ENCODE measurements at places on chromosomes 3 and 15.

DNA sequence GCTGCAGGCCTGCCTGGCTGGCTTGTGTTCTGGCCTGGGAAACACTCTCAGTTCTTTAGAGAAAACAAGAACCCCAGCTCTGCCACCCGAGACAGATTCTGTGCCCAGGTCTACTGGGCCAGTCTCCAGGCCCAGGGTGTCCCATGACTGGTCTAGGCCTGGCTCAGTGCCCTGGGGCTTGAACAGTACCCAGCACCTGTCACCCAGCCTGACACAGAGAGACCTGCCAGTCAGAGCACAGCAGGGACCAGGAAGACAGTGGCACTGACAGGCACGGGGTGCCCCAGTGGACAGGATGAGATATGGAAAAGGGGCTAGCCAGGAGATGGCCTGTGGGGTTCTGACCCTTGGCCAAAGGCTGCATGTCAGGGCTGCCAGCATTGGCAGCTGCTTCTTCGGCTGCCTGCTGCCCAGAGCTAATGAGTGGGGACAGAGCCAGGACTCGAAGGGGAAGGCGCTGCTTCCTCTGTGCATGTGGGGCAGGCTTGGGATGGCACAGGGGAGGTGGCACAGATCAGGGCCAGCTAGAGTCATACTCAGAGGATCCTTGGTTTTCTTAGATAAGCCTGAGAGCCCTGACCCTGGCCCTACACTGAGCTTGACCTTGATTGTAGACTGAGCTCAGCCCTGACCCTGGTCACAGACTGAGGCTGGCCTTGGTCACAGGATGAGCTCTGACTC is 15.1 kb downstream of the CCDC33 start:
- DNase-seq = no peak

GRCh38 chr3:146307456-146307725 is 56.5 kb upstream of the PLSCR4 start:
- no peak for DNase-seq

GRCh38 chr3:187183210-187183862 is 13.9 kb upstream of the RTP1 start:
- peak; percentile 39 for DNase-seq

GRCh38 chr3:57108684-57109083 is 48.2 kb downstream of the SPATA12 start:
- DNase-seq = no peak

DNA sequence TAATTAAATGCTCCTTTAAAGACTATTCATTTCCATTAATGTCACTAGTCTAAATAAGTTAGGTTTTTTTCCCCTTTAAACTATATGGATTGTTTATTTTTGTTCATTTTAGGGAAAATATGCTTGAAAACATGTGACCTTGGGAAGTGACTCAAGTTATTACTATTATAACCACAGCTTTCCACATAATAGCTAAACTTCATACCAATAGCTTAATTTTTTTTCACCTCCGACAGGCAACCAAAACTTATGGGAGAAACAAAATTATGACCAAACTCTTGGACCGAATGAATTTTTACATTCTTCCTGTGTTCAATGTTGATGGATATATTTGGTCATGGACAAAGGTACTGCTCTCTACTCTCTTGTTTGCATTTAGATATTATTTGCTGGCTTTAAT is 16.2 kb downstream of the CPA3 start:
- no peak for DNase-seq

DNA sequence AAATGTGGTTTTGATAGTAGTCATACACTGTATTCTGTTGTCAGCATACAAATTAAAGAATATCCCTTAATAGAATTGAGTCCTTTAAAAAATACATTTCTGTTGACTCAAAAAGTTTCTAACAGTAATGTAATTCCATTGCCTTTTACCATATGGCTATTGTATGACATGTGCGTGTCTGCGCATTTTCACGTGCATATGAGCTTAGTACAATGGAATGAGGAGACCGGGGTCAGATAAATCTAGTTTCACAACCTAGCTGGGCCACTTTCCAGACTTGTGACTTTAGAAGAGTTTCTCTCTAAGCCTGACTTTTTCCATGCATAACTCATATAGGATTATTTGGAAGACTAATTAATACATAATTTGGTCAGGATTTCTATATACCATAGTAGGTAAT is 38.7 kb downstream of the ZBTB38 start:
- no peak for DNase-seq

DNA sequence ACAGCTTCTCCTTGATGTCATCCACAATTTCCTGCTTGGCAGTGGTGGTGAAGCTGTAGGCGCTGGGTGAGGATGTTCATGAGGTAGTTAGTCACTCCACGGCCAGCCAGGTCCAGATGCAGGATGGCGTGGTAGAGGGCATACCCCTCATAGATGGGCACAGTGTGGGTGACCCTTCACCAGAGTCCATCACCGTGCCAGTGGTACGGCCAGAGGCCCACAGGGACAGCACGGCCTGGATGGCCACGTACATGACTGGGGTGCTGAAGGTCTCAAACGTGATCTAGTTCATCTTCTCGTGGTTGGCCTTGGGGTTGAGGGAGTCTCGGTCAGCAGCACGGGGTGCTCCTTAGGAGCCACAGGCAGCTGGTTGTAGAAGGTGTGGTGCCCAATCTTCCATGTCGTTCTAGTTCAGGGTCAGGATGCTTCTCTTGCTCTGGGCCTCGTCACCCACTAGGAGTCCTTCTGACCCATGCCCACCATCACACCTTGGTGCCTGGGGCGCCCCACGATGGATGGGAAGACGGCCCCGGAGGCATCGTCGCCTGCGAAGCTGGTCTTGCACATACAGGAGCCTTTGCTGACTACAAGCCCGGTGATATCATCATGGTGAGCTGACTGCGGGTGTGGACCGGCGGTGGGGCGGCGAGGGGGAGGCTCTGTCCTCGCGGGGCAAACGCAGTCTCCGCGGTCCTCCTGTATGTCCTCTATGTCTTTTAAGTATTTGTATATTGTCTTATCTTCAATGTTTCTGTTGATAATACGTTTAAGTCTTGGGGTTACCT is 1119.0 kb downstream of the NAALADL2 start:
- no peak for DNase-seq

DNA sequence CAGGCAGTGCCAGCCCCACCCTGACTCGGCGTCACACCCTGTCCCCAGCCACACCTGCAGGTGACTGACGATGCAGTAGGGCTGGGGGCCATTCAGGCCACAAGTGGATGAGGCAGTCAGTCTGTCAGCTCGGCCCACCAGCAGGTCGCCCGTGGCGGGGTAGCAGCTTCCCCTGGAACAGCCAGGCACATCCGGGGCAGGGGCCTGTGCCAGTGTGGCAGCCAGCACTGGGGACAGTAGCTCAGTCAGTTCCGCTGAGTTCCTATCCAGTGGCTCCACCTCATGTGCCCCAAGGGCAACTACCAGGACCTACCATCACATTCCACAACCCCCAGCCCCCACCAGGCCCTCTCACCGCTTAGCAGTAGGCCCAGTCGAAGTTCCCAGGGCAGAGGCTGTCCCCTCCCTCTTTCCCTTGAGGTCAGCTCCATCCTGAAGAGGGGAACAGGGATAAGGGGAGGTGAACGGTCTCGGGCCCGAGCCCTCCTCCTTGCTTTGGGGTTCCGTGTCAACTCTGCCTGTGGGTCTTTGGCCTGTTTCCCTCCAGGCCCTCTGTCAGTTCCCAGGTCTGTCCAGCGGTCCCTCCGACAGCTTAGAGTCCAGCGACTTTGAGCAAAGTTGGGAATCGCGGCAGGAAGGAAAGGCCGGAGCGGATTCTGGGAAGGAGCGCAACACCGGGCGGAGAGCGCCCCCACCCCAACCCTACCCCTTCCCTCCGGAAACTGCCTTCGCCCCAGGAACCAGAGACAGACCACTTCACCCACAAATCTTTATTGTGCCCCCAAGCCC is at the start of gene LAMB2:
TSS of gene LAMB2 (minus strand) at position 614 of the 789 bp plus-strand sequence. CDS start at position 431, 183 bp downstream.
- no peak for DNase-seq

GRCh38 chr3:169641167-169641566 is 22.3 kb downstream of the MECOM start:
- DNase-seq = no peak

- DNase-seq = no peak
These were observed 2.5 kb downstream of the MYH15 start for GRCh38 chr3:108507902-108508301.

DNA sequence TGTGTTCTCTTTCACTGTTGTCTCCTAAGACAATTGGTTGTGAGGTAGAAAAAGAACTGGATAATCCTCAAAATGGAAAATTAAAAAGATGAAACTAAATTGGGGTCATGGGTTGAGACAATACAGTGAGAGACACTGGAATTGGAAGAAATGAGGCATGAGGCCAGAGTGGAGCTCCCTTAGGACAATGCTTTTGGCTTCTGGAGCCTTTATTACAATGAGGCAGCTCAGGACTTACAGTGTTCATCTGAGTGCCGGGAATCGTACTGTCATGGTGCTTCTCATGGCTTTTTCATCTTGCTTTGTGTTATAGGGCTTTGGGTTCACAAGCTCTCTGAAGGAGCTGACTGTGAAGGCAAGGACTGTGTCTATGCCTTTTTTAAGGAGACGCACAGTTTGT is 293.5 kb downstream of the SOX2 start:
- no peak for DNase-seq

DNA sequence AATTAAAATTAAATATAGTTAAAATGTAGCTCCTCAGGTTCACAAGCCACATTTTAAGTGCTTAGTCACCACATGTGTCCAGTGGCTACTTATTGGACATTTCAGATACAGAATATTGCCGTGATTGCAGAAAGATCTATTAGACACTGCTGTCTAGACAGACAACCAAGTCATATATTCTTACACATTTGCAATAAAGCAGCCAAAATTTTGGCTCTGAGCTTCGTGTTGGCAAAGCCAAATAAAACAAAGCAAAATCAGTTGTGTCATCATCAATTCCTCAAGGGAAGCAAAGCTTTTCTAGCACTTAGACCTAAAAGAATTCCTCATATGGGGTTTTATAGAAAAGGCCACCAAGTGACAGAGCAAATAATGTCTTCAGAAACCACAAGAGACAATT is 193.1 kb upstream of the LPP start:
- no peak for DNase-seq

DNA sequence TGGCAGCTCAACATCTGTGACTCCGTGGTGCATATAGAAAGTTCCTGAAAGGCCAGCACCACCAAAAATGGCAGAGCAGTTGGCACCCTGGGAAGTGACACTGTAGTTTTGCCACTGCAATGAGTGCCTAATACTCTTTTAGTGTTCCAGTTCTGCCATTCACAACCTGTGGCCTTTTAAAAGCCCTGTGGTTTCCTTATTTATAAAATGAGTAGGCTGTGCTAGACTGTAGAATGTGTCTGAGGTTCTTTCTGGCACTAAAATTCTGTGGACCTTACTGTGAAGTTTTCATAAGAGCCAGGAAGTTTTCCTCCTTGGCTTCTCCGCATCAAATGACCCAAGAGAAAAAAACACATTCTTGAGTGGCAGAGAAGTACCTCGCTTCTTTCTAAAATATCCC is 74.1 kb downstream of the MME start:
- DNase-seq = no peak

DNA sequence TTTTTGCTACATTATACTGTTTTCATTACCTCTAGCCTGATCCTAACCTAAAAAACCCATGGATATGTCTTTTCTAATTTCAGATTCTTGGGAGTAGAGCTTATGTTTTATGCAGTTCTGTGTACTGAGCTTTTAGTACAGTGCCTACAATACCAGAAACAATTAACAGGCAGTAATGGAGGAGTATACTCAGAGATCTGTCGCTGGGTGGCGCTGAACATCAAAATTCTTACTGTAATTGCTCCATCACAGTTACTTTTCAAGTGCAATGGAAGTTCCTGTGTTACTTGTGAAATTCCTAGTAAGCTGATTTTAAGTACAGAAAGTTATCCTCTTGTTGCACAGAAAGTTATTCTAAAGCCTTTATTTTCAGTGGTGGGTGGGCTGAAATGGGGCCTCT is 66.9 kb downstream of the RNF13 start:
- DNase-seq = peak; percentile 26

DNA sequence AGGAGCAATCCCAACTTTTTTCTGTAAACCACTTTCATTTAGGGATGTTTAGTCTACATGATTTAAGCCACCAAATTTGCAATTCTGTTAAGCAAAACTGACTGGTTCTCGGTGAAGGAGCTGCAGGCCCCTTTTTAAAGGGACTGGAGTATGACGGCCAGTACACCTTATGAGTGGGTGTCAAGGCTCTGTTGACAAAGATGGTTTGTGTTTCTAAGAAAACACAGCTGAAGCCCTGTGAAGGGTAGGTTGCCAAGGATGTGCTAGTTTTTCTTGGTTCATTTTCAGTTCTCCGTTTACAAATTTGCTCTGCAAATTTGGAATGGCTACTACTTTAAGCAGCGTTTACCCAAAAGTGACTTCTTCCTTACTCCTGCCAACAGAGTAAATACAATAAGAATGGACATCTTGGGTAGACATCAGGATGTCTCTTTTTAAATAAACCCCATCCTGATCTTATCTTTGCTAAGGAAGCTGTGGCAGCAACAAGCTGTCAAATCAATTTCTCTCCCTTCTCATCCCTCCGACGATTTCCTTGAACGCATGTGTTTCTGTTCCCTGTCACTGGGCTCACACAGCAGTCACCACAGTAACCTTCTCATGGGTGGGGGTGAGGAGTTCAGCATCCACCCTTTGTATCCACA is 58.2 kb upstream of the CMTM8 start:
- no peak for DNase-seq

- DNase-seq = no peak
These were observed 226.2 kb downstream of the SLCO3A1 start for GRCh38 chr15:92079647-92080255.

- no peak for DNase-seq
These were observed 204.8 kb upstream of the ZPLD1 start for GRCh38 chr3:102230057-102230456.

DNA sequence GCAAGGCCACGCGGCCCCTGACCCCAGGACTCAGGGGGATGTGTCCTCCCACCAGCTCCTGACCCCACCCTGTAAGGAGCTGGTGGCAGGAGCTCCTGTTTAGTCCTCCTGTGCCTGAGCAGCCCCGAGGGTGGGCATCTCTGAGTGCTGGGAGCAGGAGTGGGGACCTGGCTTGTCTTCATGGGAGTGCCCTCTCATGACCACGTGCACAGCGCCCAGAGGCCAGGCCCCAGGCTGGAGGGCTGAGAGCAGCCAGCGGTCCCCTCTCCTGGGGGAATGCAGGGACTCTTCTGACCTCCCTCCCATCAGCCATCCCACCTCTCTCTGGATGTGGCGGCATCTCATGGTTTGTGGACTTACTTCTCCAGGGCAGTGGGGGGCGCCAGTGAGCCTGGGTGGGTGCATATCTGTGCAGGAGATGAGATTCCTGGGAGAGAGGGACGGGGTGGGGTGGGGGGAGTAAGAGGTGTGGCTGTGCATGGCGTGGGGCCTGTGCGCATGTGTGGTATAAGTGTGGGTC is 205.6 kb downstream of the TBC1D2B start:
- DNase-seq = no peak

DNA sequence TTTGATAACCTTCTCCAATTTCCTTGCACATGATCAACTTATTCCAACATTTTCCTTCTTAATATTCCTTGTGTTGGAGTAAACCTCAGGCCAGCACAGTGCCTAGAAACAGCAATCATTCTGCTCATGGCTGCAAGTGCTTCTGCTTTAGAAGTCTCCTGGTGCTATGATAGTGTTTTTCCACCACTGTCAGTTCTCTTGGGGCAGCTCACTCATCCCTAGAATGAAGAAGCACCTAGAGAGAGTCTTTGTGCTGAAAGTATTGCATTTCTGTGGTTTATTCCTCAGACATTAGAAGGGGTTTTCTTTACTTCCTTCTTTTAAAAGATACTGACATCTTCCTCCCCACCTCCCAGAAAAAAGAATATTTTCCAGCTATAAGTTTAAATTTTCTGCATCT is 183.5 kb downstream of the RYR3 start:
- no peak for DNase-seq

Data from DMS 273 treated with DMSO at 0.1 percent for 48 hours (cell line).